ENCODE measurements at places on chromosomes 16 and 17.

DNA sequence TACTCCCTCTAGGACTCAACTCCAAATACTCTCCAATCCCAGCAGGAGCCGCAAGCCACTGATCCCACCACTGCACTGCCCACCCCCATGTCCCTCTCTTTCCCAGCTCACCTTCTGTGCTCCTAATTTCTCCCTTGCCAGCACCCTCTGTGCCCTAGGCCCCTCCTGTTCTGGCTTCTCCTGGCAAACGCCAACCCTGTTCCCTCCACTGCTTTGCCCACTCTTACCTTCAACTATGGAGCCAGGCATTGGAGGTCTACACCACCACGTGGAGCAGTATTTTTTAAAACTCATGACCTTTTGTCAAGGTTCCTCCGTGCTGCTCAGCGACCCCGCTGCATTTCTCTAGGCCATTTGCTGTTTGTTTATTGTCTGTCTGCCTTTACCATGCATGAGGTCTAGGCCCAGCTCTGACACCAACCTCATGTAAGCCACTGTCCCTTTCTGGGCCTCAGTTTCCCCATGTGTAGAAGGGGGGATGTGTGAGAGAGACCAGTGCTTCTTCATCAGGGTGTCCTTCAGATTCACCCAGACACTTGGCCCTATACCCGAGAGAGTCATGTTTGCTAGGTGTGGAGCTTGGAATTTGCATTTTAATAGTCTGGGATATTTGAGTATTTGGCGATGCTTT is 4.6 kb downstream of the CCDC102A start:
- no peak for DNase-seq

- DNase-seq = no peak
These were observed 767 bp downstream of the INO80E start for GRCh38 chr16:29996766-29997250.

- DNase-seq = no peak
These were observed 140.1 kb downstream of the CYLD start for GRCh38 chr16:50881956-50882355.

GRCh38 chr16:53849994-53850393 is 146.0 kb downstream of the FTO start:
- DNase-seq = no peak

- no peak for DNase-seq
These were observed at the start of gene VMO1 for GRCh38 chr17:4786106-4786511. Gene VMO1 (minus strand): TSS chr17:4786364. CDS start chr17:4786352, 12 bp downstream.

DNA sequence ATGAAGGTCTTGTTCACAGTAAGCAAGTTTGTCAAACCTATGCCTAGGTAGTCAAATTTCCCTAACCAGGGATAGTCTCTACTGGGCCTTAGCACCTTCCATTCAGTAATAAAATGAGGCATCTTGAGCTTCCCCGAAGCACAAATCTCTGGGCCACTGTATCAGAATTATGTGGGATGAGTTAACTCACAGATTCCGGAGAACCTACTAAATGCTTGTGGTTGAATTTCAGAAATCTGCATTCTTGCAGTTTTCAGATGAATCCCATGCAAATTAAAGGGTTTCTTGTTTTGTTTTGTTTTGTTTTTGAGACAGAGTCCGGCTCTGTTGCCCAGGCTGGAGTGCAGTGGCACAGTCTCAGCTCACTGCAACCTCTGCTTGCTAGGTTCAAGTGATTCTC is 478.8 kb upstream of the HSBP1 start:
- no peak for DNase-seq

DNA sequence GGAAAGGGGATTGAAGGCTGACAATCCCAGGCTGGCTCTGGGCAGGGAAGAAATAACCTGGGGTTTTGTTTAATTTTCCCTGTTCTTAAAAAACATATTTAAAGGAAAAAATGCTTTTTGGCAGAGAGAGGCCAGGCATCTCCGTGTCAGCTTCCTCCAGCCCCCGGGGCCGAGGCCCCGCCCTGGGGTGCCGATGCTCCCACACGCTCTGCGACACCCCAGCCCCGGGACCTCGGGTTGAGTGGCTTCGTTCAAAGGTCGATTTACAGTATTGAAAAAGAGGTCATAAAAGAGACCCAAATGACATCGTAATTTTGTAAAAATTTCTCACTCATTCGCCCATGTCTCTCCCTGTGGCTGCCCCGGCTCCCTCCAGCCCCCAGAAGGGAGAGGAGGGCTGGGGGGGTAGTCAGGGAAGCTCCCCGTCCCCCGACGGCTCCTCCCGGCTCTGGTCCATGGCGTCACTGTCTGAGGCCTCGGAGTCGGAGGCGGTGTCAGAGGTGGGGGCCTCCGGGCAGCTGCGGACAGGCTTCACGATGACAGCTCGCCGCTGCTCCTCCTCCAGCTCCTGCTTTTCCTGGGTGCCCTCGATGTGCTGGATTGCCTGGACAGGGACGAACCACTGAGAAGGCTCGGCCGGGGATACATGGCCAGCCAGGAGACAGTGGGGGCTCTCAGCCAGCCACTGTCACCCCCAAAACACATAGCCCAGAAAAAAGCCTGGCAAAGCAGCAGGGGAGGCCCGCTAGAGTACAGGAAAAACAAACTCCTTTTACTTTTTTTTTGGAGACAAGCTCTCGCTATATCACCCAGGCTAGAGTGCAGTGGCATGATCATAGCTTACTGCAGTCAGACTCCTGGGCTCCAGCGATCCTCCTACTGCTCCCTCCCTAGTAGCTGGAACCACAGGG is 14.9 kb downstream of the TFAP4 start:
- no peak for DNase-seq

DNA sequence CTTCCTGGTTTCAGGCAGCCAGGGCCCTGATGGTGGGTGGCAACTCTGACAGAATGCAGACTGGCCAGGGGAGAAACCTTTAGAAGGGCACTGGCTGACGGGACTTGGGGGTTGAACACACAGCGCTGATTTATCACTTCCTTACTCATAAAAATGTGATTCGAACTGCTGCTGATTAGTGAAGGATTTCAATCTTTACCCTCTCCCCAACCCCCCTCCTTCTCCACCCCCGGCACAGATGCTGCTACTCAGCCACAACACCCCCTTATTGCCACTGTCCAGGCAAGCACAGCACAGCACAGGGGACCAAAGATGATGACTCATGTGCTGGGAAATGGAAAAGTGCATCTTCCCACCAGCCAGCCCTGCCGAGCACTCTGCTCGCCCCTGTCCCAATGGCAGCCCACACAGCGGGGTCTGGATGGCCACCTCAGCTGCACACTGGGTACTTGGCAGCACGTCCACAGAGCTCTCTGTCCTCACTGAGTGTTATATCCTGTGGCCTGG is 70.1 kb downstream of the SMG6 start:
- no peak for DNase-seq

DNA sequence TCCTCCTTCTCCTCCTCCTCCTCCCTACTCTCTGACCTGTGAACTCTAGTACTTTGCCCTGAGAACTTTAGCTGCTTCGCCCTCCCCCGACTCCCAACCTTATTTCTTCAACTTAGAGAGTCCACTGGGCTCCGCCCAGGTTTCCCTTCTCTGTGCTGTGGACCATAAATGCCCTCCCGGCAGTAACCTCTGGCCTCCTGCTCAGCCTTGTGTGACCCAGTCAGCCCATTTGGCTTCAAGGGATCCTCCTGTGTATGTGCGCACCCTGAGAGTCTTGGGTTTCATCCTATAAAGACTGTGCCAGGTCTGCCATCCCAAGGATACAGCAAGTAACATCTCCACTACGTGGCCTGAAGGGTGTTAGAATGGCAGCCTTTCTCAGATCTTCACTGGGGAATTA is 275.6 kb upstream of the C16orf82 start:
- no peak for DNase-seq

DNA sequence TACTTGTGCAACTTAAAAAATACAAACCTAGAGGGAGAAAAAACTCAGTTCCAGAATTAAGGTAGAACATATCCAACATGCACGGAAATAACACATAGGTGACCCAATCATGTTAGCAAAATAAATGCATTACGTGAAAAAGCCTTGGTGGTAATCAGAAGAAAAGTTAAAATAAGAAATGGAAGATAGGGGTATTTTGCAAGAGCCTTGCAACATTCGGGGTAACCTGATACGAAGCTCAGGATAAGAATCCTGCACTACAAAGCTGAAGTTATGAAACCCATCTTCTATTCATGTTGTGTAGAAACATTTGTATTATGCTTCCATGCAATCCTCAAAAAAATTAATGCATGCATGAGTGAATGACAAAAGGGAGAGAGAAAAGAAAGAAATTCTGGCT is 33.1 kb downstream of the CHCT1 start:
- no peak for DNase-seq

DNA sequence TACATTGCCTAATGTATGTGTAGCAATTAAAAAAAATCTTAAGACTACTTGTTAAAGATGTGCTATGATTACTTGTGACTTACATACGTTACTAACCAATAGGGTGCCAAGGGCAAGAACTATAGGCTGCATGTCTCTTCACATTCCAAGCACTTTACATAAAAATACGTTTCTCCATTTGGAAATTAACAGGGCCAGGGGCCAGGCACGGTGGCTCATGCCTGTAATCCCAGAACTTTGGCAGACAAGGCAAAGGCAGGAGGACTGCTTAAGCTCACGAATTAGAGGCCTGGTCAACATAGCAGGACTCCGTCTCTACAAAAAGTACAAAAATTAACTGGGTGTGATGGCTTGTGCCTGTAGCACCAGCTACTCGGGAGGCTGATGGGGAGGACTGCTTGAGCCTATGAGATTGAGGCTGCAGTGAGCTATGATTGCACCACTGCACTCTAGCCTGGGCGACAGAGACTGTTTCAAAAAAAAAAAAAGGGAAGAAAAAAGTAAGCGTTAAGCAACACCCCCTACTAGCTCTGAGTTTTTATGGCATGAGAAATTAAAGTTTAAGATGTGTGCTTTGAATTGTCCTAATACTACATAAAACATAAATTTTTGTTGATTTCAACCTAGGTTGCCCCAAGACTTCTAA is 12.3 kb downstream of the PSMD12 start:
- DNase-seq = no peak

- DNase-seq = peak; percentile 90
These were observed 655 bp downstream of the HIRIP3 start for GRCh38 chr16:29994600-29995323.

DNA sequence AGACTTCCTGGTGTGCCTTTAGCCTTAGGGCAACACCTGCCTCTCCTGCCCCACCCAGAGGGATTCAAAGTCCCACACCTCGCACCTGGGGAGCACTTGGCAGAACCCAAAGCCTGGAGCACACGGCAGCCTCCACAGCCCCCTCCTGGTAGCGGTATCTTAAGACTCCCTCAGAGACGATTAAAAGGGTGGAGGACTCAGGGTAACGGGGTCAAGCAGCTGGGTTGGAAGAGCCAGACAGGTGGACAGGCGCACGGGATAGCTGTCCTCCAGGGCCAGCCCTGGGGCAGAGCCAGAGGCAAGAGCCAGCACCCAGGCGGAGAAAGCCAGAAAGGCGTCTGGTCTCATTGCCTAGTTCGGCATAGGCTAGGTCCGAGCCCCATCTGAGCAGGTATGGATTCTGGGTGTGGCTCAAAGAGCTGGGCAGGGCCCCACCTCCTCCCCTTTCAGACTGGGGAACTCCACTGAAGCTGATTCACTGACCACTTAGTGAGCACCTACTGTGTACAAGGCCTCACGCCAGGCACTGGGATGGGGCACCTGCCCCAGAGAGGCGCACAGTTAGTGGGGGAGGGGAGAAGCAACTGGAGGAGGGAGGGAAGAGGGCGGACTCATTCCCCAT is 55.0 kb upstream of the MEAK7 start:
- no peak for DNase-seq

DNA sequence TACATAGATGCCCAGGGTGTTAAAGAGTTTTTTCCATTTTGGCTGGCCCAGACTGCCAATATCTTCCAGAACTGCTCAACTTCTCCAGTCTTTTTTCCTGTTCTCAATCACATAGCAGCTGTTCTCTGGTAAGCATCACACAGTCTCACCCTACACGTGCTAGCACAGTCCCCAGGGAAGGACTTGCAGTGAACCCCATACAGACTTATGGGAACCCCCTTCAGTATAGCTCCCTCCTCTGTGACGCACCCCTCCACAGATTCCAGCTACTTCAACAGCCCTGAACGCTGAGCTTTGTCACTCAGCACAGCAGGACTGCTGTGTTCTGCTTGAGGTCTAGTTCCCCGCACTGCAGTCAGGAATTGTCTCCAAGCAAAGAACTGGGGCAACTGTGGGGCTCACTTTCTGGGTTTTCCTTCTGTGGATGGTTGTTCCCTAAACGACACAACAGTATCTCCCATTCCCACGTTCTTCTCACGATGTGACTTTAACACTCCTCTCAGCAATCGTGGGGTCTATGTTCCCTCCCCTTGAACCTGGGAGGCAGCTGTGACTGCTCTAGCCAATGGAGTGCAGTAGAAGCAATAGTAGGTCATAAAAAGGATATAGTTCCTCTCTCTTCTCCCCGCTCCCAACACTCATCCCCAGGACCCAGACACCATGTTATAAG is 3.6 kb downstream of the MMP28 start:
- no peak for DNase-seq

GRCh38 chr17:61806936-61807335 is 56.4 kb downstream of the BRIP1 start:
- DNase-seq = no peak

GRCh38 chr16:85947230-85948137 is 48.5 kb downstream of the IRF8 start:
- no peak for DNase-seq

DNA sequence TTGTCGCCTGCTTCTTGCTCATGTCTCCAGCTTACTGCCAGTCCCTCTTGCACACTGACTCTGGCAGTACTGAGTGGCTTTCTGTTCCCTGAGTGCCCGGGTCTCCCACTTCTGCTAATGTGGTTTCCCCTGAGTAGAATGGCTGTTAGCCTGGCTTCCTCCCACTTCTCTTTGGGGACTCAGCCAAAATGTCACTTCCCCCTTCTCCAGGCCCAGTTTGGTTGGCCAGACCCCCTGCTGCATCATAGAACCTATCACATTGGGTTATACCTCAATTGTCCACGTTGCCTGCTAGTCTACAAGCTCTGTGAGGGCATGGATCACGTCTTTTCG is 304.4 kb downstream of the HS3ST3B1 start:
- no peak for DNase-seq

DNA sequence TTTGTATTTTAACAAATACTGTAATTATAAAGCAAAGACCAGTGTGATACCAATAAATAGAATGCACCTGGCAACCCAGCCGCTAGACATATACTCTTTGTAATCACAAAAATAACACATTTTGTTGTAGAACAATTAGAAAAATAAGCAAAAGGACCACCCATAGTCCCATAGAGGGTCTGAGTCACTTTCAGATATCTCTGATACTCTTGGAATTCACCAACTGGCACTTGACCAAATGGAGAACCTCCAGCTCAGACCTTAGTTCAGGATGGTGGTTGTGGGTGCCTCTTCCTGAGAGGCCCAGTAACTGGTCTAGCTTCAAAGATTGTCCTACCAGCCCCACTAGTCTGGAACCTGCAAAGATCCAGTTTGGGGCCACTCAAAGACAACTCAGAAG is 789 bp upstream of the TERF2 start:
- DNase-seq = no peak

Data from RWPE1 (cell line).